Stimulated activated CD8-positive, alpha-beta memory T cell treated with anti-CD3 and anti-CD28 coated beads, Interleukin-2, amount 100 ng/mL, for 1 hour (primary cell): ENCODE measurements at places on chromosomes 5 and 9.

DNA sequence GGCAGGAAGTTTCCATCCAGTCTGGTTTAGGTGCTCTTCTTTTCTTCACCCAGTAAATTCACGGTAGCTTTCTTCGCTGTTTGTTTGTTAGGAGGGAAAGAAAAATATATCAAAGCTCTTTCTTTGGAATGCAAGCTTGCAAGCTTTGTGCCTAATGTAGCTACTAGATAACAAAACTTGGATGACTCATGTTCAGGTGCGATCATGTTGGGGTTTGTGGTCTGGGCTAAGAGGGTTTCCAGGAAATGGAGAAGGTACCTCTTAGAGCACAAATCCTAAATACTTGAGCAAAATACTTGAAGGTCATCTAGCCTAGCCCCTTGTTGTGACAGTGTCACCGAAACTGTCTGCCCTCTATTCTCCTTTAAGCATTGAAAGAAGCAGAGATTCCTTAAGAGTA, 17.7 kb downstream of the SRP19 start:
- peak; percentile 30 for DNase-seq

DNA sequence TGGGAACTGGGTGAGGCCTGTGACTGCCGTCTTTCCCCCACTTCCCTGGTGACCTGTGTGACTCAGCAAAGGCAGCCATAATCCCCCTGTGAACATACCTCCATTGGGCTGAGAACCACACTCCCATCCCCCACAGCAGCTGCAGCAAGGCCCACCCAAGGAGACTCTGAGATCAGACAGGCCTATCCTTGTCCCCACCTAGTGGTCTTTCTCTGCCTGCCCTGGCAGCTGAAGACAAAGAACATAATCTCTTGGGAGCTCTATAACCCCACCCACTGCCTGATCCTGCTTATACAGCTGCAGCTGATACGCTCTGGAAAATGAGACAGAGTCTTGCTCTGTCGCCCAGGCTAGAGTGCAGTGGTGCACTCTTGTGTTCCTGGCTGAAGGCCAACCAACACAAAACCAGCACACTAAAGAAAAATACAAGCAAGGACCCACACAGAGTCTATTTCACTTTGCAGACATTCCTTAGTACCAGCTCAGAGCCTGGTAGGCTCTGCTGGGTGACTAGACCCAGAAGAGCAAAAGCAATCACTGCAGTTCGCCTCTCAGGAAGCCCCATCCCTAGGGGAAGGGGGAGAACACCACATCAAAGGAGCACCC, 106.7 kb downstream of the MCTP1 start:
- DNase-seq, result no peak

GRCh38 chr5:179404321-179405053, 59.2 kb upstream of the ADAMTS2 start:
- no peak for DNase-seq

DNA sequence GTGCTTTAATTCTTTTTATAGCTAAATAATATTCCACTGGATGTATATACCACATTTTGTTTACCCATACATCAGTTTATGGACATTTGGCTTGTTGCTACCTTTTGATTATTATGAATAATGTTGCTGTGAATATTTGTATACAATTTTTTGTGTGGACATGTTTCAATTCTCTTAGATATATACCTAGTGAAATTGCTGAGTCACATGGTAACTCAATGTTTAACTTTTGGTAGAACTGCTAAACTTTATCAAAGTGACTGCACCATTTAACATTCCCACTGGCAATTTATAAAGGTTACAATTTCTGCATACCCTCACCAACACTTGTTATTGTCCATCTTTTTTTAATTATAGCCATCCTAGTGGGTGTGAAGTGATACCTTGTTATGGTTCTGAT, 22.1 kb downstream of the IL31RA start:
- no peak for DNase-seq
